ENCODE measurements at places on chromosomes 3 and 15.

- DNase-seq: no peak
These were observed 34.4 kb upstream of the TNFSF10 start for GRCh38 chr3:172557515-172558220.

DNA sequence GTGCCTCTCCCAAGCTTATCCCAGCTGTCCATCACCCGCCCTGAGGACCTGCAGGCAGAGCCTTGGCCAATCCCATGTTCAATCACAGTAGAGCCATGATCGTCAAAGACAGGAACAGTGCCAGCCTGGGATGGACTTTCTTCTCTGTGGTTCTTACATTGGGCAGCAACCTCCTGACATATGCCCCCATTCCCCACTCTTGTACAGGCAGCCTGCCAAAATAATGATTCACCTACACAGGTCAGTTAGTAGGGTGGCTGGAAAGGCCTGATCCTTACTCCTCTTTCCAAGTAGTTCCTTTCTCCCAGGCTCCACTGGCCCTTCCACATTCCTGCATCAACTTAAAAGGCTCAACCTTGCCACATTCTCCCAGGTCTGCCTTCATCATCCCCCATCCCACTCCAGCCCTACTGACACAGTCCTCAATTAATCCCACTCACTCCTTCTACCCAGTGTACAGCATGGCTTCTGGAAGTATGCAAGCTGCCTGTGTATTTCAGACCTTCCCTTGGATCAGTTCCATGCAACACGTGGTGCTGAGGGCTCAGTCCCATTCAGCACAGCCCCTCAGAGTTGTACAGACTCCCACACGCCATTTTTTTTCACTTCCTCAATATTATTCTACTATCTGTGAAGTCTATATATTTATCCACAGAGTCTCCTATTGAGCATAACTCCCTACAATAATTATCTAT is 189.8 kb downstream of the NTRK3 start:
- DNase-seq: no peak

DNA sequence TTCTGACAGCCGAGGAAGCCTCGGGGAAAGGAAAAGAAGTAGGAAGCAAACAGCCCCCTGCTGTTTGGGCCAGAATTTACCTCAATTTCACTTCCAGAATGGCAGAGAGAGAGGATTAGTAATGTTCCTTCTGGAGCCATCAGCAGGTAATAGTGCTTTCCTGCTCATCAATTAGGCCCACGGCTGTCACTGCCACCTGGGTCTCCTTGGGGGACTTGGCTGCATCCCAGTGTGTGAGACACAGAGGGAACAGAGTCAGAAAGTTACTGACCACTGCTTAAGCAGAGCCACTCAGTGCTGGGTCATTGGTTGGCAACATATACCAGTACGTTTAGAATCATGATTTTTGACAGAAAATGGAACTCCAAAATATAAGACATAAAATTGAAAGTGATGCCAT is 397.0 kb downstream of the EPHA3 start:
- DNase-seq: no peak

GRCh38 chr3:41200669-41201021 is 1.3 kb downstream of the CTNNB1 start:
- DNase-seq: no peak

Data from NCI-H1417 treated with DMSO at 0.1 percent for 48 hours (cell line).